ENCODE measurements at places on chromosomes 5 and 9. TPM values are rescaled to one million over a fixed set of nuclear protein-coding genes. Genes with fewer than 3 reads are reported as not detected.

The NSG2 gene
- total RNA-seq, result not detected

DNA sequence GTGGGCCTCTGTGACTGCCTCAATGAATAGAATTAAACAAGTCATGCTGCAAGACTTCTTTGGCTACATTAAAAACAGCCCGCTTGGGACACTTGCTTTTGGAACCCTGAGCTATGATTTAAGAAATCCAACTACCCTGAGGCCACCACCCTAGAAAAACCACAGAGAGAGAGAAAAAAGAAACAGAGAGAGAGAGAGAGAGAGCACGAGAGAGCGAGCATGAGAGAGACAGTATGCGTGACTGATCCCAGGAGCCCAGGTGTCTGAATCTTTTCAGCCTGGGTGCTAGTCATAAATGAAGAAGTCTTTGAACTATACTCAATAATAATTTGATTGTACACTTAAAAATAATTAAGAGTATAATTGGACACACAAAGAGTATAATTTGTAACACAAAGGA is 123.1 kb upstream of the FREM1 start:
- no peak for DNase-seq

The PCDHGA10 gene
- 7.9 TPM for total RNA-seq

DNA sequence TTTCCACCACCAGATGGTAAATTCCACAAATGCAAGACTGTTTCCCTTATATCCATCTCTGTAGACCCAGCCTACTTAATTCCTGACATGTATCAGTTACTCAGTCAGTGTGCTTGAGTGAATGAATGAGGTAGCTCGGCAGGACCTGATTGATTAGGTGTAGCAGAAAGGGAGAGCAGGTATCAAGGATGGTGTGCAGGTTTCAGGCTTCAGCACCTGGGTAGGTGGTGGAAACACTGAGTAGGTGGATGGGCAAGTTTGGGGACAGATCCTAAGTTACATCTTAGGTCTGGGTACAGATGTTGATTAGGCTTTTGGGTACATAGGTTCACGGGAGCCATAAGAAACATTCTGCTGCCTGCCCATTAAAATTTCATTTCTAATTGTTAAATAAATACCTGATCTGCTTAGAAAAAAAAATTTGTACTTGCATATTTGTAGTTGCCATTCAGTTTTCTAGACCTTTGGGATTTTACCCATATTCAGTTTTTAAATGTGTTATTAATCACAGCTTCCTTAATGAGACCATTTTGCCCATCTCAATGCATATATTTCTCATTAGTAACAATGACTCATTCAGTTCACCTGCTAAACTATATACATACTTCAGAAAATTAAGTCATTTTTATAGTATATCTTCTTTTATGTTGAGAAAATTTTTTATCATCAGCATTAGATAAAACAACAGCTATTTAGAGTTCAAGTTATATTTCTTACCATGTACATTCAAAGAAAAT is 111.8 kb downstream of the INIP start:
- DNase-seq, result no peak

DNA sequence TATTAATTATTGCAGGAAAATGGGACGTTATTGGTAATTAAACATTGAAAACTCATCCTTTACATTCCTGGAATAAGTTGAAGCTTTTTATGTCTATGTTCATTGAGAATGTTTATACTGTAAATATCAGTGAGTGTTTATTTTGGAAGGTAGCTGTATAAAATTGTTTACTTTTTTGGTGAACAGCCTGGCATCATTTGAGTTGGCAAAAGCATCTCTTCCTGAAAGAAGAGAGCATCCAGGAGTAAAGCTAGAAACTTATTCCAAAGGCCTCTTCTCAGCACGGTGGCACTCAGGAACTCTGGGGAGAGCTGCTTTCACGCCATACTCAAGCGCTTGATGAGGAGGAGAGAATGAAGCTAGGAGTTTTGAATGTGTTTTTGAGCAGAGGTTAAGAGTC is 79.9 kb downstream of the GAPVD1 start:
- no peak for DNase-seq

DNA sequence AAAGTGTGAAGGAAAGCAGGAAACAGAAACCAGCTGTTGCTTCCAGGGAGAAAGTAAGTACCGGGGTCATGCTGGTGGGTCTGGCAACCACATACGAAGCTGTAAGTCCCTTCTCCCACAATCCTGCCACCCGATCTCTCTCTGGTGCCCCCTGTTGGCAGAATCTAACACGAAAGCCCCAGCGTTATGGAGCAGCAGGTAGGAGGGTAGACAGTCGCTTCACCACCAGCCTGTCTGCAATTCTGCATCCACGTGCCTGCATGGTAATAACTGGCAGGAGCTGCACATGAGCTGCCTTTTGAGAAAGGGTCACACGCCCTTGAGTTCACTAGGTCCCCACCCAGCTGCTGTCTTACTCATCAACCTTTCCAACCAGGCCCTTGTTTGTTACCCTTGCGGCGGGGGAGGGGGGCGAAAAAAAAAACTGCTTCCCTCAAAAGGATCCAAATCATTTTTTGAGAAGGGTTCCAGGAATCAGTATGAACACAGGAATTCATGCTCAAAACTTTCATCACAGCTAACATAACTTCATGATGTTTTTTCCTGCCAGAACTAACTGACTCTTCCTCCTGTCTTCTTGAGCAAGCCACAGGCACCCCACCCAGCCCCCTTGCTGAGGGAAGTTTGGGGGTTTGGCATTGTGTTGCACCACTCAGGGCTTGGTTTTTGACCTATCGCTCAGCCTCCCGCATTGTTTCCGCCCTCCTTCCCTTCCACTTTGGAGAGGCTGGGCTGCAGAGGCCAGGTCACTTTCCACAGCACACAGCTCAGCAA is 19.6 kb upstream of the TMEM252 start:
- DNase-seq, result no peak

DNA sequence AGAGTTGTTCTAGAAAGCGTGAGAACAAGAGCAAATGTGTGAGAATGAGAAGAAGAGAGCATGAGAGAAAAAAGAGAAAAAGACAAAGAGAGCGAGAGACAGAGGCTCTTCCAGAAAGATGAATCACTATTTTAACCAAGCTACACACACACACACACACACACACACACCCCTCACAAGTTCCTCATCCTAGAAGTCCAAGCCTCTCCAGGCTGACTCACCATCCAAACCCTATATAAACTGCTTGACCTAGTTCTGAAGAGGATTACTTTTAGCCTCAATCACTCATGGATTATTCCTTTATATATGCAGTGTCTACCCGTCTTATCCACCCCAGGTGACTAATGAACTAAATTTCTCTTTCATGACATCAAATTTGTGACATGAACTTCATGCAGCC is 37.6 kb downstream of the C9orf57 start:
- peak; percentile 89 for DNase-seq

- no peak for DNase-seq
These were observed 13.8 kb downstream of the SMIM15 start for GRCh38 chr5:61148515-61148914.

- no peak for DNase-seq
These were observed 40.9 kb downstream of the ANGPTL2 start for GRCh38 chr9:127081250-127082185.

The GABRA1 gene
- total RNA-seq, result not detected

The RFESD gene
- 2.1 TPM for total RNA-seq

The STOM gene
- 80.3 TPM for total RNA-seq

The PANK3 gene
- total RNA-seq, result 69.7 TPM

DNA sequence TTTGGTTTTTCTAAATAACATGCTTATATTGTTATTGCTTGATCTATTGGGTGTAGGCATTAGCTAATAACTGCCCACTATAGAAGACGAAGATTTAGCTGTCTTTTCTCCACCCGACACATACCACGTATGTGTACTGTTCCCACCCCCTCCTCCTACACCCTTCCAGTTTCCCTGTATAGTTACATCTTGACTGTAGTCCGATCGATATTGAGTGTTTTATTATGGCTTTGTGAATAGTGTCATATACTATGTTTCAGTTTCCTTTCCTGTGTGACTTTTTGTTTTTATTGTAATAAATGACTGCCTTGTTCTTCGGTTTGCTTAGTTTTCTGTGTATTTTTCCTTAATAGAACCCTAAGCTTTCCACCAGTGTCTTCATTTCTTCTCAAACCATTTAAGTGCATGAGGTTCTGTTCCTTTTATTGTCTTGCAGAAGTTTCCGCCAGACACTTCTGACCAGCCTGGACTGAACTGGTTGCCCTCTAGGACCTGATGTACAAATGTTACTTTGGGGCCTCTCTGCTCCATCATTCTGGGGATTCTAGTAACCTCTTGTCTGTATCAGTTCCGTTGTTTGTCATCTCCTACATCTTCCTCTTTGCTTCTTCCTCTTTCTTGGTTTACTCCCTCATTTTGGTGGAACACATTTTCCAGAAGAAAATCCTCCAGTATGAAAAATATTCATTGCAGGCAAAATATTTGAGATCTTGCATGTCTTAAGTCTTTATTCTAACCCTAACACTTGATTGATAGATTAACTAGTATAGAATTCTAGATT is 61.8 kb downstream of the PRKACG start:
- DNase-seq, result no peak

- DNase-seq, result no peak
These were observed 42.3 kb downstream of the PRELID2 start for GRCh38 chr5:145792840-145793239.

DNA sequence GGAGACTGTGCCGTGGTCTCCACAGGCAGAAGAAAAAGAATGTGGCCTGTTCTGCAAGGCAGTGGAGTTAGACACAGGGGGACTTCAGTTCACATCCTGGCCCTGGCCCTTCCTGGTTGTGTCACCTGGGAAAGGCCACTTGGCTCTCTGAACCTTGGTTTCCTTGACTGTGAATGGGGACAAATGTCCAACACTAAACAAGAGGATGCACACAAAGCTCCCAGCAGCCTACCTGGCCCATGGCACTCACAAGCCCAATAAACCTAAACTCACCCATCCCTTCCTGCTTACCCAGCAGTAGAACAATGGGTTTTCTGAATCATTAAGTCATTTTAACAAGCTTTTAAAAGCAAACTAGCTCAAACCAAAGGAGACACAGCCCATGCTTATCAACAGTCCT is 103.9 kb downstream of the FRMD3 start:
- no peak for DNase-seq

GRCh38 chr5:127909066-127909465 is 174.5 kb upstream of the SLC12A2 start:
- DNase-seq, result peak; percentile 48

- DNase-seq, result no peak
These were observed 145.5 kb downstream of the ST8SIA4 start for GRCh38 chr5:100757618-100758017.

GRCh38 chr5:88758591-88758990 is 124.4 kb downstream of the MEF2C start:
- DNase-seq, result no peak

GRCh38 chr9:78171651-78172050 is 64.2 kb upstream of the CEP78 start:
- DNase-seq, result no peak

- DNase-seq, result no peak
These were observed 6.9 kb downstream of the IL17B start for GRCh38 chr5:149372076-149372795.

GRCh38 chr9:38311382-38312270 is 80.9 kb upstream of the ALDH1B1 start:
- no peak for DNase-seq

DNA sequence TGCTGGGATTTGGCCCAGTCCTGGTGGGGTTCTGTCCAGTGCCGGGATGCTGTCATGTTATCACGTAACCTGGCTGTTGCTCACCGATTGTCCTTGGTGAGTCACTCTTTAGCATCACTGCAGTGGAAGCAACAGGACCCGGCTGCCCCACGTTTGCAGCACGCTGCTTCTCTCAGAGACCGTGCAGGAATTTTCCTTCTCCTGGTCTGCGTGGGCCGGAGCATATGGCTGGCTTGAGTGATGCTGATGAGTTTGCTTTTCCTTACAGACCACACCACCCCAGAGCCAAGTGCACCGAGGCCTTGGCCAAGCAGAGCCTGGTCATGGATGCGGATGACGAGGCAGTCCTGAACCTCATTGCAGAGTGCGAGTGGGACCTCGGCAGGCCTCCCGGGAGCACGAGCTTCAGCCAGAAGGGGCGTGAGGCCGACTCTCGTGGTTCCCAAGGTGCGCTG is 21.4 kb downstream of the CEP72 start:
- DNase-seq, result no peak

GRCh38 chr9:28923351-28923750 is 1350.1 kb upstream of the C9orf72 start:
- peak; percentile 11 for DNase-seq

DNA sequence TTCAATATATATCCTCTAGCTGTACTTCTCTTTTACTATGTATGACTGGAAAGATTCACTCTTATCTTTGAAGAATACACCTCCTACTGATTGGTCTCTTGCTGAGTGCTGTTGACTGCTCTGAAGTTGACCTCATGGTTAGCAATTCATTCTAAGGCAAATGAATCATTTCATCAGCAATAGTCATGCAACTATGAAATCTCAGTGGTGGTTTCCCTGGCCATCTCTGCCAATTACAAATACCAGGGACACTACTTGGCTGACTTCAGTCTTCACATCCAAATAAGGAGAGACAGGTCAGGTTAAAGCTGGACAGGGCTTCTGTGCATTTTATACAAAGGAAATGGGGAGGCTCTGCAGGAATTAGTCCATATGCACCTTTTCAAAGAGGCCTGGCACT is 333.5 kb upstream of the ACTBL2 start:
- DNase-seq, result peak; percentile 97

DNA sequence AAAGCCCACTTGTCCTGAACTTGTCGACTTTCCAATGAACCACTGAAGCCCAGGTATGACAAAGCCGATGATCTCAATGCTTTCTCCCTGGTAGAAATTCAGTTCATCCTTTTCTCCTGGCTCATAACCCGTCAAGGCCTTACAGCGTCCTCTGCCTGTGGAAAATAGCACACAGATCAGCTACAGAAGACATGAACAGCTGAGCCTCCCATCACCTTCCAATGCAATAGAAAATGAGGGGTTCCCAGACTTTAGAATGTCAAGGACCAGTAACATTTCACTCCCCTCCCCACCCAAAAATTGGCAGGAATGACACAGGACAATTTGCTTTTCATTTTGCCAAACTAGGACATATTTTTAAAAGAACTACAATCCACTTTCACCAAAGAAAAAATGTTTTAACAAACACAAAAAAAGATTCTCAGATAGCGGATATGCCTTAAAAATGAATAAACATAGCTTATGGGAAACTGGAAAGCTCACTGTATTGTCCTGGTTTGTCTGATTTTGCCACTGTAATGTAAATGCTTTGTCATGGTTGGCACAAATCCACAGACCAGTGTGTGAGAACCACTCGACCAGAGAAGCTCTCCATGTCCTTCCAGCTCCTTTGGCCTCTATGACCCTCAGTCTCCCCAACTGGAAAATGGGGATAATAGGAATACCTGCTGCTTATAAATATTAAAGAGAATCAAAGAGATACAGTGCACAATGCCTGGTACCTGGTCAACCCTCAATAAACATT is 24.4 kb downstream of the SH3TC2 start:
- DNase-seq, result no peak
